Stimulated activated CD4-positive, alpha-beta T cell treated with anti-CD3 and anti-CD28 coated beads, TNF-alpha, amount 100 ng/mL, for 1 hour (primary cell): ENCODE measurements at places on chromosomes 5 and 9.

GRCh38 chr9:97747201-97747965 lies 50.2 kb upstream of the XPA start:
- no peak for DNase-seq

DNA sequence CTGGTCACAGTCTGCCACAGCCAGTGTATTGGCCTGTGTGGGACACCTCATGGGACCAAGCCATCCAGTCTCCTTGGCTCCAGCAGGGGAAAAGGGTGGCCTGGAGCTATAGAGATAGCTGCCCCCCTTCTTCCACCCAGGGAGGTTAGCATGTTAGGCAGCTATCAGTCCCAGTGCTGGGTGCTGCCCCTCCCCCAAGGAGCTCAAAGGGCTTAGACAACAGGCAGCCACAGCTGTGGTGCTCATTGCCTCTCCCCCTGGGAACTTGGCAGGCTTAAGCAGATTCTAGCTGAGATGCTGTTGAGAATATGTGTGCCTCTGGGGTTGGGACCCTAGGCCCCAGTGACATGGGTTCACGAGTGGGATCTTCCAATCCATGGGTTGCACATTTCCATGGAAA lies 226.0 kb upstream of the PTGER4 start:
- no peak for DNase-seq

- no peak for DNase-seq
Observed at GRCh38 chr9:38690574-38690973, 29.4 kb downstream of the FAM240B start.

DNA sequence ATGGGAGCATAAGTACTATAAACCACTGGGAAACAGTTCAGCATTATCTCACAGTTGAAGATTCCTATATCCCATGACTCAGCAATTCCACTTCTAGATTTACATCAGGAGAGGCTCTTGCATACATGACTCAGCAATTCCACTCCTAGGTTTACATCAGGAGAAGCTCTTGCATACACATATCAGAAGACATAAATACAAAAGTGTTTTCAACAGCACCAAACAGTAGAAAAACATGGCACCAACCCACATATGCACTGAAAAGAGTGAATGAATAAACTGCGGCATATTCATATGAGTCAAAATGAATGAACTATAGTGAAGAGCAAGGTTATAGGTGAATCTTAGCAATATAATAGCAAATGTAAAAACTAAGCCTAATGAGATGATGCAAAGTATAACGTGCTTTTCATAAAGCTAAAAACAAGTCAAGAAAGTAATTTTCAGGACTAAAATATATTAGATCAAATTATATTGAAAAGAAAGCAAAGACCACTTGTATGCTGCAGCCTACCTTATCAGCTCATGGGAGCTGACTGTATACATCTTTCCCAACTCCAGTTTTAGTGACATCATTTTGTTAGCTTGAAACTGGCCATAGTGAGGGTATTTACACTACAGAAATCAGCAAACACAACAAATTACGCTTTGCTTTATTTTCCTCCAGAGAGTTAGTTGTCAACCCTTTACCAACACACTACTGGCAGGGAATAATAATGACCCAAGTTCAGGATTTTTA lies 95.8 kb downstream of the ANKRD18B start:
- DNase-seq: no peak

- DNase-seq: no peak
Observed at GRCh38 chr9:69093471-69094103, 58.0 kb downstream of the FXN start.
